Esophagus squamous epithelium (tissue), 5 donors: ENCODE measurements at places on chromosomes 7 and 10. TPM values are rescaled to one million over a fixed set of nuclear protein-coding genes. Genes with fewer than 3 reads are reported as not detected.

PSAP gene
- total RNA-seq = 280 TPM

FEZF1 gene
- total RNA-seq = not detected

LMOD2 gene
- total RNA-seq = not detected

GDF10 gene
- total RNA-seq = 12.6 TPM

FAM25G gene
- 10.0 TPM for total RNA-seq

DYDC2 gene
- not detected for total RNA-seq

BAG3 gene
- 51.6 TPM for total RNA-seq

AKR1C4 gene
- total RNA-seq = not detected

IQUB gene
- total RNA-seq = not detected

SLC18A2 gene
- 1.2 TPM for total RNA-seq

CARD11 gene
- 0.92 TPM for total RNA-seq

HOXA3 gene
- total RNA-seq = 4.6 TPM

SPACDR gene
- not detected for total RNA-seq

AKR1C2 gene
- total RNA-seq = 380 TPM

SMKR1 gene
- total RNA-seq = not detected

NEUROG3 gene
- total RNA-seq = not detected

FBXL13 gene
- 0.95 TPM for total RNA-seq

MARVELD1 gene
- 20.5 TPM for total RNA-seq

HOXA7 gene
- total RNA-seq = 0.47 TPM

PPP1R17 gene
- not detected for total RNA-seq

SPDYE11 gene
- total RNA-seq = not detected

VSTM2A gene
- total RNA-seq = not detected

ABCB4 gene
- not detected for total RNA-seq

IPMK gene
- 5.8 TPM for total RNA-seq

MPP7 gene
- 43.3 TPM for total RNA-seq

FFAR4 gene
- total RNA-seq = not detected

AGBL3 gene
- 0.38 TPM for total RNA-seq
